Stimulated activated CD8-positive, alpha-beta memory T cell treated with anti-CD3 and anti-CD28 coated beads, Interleukin-4, amount 100 ng/mL, for 1 hour (primary cell): ENCODE measurements at places on chromosomes 2 and 18.

GRCh38 chr18:3529601-3530000 lies 79.6 kb downstream of the TGIF1 start:
- DNase-seq, result no peak

DNA sequence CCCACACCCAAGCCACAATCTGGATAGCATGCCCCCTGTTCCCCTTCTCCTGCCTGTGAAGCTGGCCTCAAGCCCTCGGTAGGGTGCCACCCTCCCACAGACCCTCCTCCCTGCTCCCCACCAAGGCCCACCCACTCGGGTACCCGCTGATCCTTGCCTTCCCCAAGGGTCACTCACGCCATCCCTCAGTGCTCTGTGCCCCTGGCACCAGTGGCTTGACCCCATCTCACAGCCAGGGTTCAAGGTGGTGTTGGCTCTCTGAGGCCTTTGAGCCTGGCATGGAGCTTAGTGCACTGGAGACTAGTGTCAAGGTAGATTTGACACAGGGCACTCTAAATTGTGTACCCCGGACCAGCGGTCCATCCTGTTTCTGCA lies 11.9 kb downstream of the ADRA2B start:
- DNase-seq, result no peak

DNA sequence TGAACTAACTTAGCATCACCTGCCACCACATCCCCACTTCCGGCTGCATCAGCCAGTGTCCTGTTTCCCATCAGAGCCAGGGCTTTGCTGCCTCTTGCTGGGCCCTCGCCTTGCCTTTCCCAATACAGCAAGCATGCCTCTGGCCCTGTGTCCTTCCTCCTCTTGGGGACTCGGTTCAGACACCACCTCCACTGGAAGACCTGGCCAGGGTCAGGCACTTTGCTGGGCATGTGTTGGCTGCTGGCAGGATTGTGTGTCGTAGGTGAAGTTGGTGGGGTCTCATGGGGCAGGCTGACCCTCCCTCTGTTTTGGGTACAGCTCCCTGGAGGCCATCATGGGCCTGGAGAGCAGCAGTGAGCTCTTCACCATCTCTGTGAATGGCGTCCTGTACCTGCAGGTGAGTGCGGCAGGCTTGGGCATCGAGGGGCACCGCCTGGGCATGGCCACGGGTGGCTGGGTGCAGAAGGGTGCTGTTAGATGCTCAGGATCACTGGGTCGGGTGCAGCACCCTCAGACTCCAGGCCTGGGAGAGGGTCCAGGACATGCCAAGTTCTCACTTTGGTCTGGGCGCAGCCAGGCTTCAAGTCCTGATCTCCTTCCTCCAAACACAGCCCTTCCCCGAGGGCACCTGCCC lies 6.6 kb downstream of the ERFE start:
- no peak for DNase-seq

DNA sequence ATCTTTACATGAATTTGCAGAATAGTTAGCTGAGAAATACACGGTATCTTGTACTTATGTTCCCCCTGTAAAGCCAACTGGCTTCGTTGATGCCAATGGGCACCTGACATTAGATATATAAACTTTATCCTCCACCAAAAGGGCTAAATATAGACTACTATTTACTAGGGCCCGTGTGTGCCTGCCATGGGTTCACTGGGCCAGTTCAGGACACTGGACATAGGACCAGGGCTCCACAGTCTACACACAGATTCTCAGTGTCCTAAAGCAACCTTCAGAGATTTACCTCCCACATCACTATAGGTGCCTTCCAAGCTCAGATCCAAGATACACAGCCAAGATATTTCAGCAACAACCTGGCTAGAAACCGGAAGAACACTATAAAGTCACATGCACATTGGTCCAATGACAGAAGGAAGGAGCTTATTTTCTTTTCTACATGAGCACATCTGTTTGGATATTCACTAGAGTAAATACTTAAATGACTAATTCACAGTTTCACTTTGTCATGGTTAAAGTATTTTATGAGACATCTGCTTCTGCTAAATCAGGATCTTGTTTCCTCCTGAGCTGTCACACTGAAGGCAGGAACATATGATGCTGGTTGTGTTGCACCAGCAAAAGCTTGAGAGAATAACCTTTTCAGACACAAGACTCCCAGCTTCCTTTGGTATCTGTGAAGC lies 95.1 kb downstream of the MYO5B start:
- DNase-seq, result no peak

DNA sequence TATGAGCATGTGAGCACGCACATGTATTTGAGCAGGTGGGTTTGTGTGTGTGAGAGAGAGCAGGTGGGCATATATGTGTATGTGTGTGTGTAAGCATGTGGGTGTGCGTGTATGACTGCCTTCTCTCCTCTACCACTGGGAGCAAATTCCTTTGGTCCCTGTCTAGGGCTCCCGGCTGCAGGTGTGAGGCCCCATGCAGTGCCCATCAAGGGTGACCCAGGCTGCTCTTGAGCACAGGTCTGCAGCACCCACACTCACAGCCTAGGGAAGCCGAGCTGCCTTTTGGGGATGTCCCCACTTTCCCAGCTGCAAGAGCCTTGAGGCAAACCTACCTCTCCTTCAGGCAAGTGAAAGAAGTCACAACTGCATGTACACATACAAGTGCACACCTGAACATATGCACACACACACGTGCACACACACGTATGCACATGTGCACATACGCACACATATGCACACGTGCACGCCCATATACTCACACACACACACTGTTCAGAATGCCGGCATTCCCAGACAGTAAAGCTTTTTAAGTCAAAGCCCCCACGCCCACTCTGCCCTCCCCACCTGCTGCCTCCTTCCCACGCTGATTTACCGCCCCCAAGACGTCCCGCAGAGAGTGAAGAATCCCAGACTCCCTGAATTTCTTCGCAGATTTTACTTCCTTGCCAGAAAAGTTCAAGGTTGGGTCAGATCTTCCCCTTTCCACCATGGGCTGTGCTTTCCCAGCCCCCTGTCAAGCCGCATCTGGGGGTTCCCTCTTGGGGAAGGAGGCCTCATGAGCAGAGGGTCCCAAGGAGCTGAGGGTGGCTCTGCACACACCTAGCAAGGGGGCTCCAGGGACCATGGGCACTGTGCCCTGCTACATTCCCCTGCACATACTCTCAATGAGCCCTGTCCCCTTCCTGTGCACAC lies 170.6 kb downstream of the TWIST2 start:
- no peak for DNase-seq

GRCh38 chr18:69400253-69400975 lies at the start of gene DOK6:
TSS of gene DOK6 (plus strand) at chr18:69400888.
- no peak for DNase-seq

DNA sequence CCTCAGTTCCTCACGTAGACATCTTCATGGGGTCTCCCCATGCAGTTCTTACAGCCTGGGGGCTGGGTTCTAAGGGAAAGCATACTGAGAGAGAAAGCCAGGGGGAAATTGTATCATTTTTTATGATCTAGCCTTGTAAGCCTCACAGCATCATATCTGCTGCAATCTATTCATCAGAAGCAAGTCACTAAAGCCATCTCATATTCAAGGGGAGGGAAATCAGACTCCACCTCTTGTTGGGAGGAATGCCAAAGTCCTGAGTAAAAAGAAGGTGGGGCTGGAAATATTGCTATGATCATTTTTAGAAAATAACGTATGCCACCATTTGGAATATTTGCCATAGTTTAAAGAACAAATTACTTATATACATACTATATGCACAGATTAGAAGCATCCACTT lies 304.6 kb downstream of the TXNL1 start:
- DNase-seq, result no peak

- no peak for DNase-seq
These were observed 143.4 kb downstream of the TMEM17 start for GRCh38 chr2:62362561-62362960.

DNA sequence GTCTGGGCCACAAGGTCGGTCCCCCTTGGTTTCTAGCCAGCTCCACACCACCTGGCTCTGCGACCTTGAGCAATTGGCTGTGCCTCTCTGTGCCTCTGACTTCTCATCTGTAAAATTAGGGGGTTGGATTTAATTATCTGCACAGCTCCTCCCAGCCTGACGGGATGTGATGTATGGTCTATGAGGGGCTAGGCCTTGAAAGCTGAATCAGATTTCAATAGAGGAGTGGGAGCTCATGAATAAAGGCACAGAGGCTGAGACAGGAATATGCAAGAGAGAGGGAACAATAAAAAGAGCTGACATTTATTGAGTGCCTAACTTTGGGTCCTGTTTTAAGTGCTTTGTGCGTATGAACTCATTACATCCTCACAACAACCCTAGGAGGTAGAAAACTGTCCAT lies 104.7 kb downstream of the ALK start:
- no peak for DNase-seq

DNA sequence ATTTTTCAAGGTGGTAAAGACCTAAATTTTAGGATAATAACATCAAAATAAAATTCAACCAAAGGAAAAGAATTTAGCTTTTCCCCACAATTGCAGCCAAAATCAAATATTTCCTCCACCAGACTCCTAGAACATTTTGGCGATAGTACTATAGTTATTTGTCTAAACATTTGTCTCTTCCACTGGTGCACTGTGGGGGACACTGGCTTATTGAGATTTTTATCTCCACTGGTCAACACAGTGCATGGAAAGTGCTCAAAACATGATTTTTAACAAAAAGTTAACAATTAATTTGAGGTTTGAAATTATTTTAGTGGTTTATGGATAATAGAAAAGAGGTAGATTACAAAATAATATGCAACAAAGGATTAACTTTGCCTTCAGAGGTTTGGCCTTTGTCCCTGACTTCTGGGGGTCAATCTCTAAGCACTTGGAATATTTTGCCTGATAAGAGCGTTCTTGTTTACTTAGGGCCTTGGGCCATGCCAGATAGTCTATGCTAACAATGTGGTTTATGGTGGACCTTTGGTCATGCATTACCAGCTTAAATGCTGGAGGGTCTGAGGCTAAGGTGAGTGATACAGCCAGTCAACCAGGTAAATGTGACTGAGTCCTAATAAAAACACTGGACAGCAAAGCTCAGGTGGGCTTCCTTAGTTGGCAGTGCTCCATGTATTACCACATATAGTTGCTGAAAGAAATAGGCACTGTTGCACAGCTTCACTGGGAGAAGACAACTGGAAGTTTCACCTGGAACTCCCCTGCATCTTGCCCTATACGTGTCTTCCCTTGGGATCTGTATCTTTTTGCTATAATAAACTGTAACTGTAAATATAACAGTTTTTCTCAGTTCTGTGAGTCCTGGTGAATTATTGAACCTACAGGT lies 67.2 kb upstream of the SATB2 start:
- no peak for DNase-seq

DNA sequence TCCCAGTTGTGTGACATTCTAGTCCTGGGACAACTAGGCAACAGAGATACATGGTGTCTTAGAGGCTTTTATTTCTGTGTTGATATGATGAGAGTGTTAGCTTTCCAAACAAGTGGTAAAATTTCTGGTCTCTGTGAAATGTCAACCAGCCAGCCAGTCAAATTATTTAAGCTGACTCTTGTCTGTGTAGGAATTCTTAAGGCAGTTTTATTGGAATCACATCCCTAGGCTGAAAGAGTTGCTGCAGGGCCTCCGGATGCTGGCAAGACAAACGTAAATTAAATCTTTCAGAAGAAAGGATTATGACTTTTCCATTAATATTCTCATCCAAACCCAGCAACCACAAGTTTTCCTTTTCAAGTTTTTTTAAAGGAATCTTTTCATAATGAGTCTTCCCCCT lies 44.6 kb downstream of the SERPINB7 start:
- DNase-seq, result no peak

DNA sequence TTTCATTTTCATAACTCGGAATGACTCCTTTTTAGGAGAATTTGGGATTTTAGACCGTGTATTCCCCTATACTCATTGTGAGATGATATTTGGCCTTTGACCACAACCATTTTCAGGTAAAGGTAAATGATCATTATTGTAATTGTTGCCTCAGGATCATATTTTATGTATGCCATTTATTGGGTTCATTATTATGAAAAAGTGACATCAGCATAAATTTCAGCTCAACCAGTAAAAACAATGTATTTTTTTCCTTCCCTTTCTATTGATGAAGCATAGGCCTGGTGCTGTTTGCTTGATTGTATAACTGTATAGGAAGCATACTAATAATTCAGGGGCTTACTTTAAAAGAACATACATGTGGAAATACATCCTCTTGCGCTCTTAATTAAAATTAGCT lies 832.9 kb upstream of the FANCL start:
- no peak for DNase-seq

GRCh38 chr2:160507046-160507407 lies 13.4 kb upstream of the RBMS1 start:
- no peak for DNase-seq
